Daoy (cell line): ENCODE measurements at places on chromosomes 5 and 9.

- DNase-seq: no peak
These were observed 96.0 kb upstream of the PHF24 start for GRCh38 chr9:34862043-34862442.

GRCh38 chr9:30815585-30815984 is 1568.9 kb upstream of the ACO1 start:
- DNase-seq: no peak

DNA sequence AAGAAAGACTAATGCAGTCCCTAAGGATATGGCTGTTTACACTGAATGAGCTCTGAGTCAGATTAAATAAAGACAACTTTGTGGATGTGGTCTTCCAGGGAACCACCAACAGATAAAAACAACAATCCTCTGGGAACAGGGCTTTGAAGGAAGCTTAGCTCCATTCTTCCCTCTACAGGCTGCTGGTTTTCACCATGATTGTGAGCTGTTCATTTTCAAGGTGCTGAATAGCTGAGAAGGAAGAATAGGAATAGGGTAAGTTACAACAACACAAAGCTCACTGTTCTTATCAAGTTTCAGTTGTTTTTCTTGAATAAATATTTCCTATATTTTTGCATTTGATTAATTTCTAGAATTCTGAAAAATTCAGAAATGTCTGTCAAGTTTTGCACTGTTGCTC is 25.9 kb upstream of the PTAR1 start:
- DNase-seq: peak; percentile 52

DNA sequence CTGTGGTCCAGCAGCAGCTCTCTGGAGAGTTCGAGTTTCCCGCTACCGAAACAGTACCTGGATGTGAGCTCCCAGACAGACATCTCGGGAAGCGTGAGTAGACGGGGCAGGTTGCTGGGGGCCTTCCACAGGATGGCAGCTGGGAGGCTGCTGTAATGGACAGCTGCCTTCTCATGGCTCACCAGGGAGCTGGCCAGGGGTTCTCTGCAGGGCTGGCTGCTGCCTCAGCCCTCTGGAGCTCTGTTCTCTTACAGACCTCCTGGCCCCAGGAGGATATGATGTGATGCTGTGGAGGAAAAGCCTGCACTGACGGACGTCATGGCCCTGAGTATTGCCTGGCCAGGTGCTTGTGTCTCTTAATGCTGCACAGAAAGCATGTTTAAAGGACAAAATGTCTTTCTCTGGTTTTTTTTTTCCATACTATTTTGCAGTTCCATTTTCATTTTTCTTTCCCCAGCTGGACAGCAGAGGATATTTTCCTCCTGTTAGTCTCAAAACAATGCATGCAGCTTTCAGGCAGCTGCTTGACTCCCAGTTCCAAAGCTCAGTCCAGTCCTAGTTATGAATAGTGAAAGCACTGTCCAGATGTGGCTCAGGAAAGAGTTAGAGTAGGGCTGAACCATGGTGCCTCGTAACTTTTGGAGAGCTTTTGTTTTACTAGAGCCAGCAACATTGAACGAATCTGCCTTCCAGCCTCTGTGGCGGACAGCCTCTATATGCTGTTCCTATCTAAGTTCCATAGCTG is 77.5 kb upstream of the RARS1 start:
- DNase-seq: no peak

DNA sequence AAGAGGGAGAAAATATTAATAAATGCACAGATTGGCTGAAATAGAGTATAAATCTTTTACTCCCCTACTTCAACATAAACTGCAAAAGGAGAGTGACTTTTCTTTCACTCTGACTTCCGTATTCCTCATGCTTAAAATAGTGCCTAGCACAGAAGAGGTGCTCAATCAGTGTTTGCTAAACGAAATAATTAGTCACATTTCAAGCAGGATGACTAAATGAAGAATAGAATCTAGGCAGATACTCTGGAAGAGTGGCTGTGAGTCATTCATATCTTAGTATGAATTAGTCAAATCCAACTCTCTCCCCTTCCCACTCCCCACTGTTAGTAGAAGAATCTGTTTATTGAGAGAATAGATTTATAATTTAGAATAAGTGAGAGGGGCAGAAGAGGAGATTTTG is 4.8 kb downstream of the CD274 start:
- DNase-seq: peak; percentile 68

GRCh38 chr9:111036429-111036789 is 1.9 kb downstream of the LPAR1 start:
- peak; percentile 86 for DNase-seq

DNA sequence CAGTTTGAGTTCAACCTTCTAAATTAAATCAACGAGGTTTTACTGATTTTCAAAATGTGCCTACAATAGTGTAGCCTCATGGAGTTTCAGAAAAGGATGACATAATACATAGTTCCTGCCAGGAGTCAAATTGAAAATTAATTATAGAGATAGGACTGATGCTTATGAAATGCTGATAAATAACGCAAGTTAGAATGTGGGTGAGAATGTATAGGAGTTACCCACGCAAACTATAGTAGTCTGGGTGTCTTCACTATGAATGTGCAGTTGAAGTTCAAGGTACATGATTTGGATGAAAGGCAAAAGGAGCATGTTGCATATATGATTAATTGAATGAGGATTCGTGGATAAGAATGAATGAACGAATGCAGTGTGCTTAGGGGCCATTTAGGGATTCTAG is 95.7 kb downstream of the SV2C start:
- DNase-seq: no peak
